ENCODE measurements at places on chromosomes 12 and 14.

DNA sequence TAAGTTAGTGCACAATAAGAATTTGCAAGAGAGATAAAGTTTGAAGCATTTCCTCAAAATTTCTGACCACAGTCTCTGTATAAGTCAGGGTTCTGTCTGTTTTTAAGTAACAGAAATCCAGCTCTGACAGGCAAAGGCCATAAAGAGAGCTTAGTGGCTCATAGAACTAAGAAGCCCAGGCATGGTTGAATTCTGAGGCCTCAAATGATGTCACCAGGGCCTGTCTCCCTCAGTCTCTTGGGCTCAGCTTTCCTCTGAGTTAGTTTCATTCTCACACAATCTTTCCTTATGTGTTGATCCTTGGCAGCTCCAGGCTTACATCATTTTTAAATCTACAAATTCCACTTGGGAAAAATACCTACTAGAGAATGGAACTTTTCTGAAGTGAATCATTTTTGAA lies 173.4 kb upstream of the ATP2B1 start:
- DNase-seq, result no peak

GRCh38 chr12:109715310-109716091 lies 1.9 kb downstream of the FAM222A start:
- DNase-seq, result no peak

- DNase-seq, result no peak
Observed at GRCh38 chr12:119082496-119082895, 96.2 kb upstream of the HSPB8 start.

DNA sequence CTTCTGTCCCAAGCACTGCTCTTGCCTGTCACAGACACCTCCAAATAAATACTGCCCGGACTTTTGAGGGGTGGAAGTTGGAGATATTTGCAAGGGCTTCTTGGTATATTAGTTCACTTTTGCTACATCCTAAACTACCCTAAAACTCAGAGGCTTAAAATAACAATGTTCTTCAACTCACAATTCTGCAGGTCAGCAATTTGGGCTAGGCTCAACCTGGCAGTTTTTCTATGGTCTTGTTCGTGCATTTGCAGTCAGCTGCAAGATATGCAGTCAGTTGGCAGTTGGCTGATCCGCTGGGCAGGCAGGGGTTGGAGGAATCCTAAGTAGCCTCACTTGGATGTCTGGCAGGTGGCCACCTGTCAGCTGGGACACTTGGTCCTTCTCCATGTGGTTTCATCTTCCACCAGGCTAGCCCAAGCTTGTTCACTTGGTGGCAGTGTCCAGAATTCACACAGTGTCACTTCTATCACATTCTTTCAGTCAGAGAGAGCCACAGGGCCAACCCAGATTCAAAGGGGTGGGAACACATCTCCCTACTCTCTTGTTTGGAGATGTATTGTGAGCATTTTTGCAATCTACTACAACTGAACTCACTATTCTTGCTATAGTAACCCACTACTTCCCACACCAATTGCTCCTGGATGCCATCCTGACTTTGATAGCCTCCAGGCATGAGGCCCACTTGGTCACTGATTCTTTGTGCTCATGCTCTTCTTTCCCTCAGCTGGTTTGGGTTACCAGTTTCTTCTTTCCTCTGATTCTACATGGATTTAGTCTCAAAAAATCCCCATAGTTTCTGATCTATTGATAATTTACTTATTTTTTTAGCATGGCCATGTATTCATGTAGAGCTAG lies 27.8 kb upstream of the CAPRIN2 start:
- DNase-seq, result no peak

- no peak for DNase-seq
Observed at GRCh38 chr12:26277506-26278246, 82.3 kb downstream of the SSPN start.

GRCh38 chr12:28611115-28611435 lies 420.8 kb downstream of the CCDC91 start:
- DNase-seq, result no peak

GRCh38 chr12:50545786-50546185 lies 41.0 kb downstream of the DIP2B start:
- no peak for DNase-seq

- DNase-seq, result no peak
Observed at GRCh38 chr12:132503618-132504204, 13.8 kb downstream of the FBRSL1 start.

- no peak for DNase-seq
Observed at GRCh38 chr12:64707362-64707761, 51.8 kb downstream of the GNS start.

DNA sequence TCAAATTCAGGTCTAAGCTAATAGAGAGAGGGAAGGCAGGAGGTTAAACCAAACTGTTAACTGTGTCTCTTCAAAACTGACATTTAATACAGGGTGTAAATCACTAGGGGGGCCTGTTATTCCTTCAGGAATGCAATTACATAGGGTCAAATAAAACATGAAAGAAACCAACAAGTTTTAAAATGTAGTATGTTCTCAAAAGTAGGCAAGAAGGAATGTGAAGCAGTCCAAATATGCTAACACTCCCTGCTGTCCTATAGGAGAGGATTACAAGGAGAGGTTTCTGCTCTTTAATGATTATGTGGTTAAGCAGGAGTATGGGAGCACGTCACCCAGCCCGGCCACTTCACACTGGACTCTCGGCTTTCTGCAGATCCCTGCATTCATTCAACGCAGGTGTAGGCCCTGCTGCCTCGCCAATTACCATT lies 42.5 kb upstream of the BMP4 start:
- DNase-seq, result no peak

DNA sequence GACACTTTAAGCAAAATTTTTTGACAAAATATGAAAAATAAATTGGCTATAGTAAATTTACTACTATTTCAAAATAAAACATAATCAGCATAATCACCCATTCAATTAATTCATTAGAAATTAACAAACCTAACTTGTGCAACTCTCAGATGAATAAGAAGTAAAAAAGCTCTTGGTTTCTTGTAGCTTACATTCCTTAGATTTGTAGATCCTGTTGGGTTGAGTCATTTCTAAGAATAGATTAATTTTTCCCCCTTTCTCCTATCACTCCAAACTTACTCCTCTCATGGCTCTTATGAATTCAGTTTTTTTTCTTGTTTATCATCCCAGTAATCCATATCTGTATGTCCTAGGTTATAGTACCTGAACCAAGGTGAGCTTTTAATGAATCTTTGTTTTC lies 230.9 kb upstream of the LRIG3 start:
- no peak for DNase-seq

DNA sequence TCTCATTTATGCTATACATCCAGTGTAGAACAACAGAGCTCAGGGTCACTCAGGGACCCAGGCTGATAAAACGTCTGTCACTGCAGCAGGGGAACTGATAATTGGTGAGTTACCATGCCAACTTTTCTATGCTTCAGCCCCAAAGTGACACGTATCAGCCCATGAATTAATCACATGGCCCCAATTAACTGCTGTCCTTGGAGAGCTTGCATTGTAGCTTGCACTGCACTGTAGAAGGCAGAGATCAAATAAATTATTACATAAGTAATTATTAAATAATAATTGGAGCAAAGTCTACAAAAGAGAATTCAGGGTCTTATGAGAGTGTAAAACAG lies 144.6 kb downstream of the SUDS3 start:
- no peak for DNase-seq

DNA sequence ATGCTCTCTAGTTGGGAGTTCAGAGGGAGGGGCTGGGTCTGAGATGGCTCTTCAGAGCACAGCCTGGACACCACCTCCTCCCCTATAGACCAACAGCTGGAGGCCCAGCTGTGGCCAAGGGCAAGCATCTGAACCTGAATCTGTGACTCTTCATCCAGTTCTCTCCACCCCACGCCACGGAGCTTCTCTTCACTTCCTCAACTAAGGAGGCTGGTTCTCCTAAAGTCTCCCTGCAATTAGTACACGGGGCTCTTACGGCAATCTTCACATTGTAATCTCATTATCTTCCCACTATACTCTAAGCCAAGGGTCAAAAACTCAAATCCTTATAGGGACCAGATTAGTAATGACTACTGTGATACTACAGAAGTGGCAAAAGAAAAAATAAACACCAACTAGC lies 9.8 kb downstream of the NRDE2 start:
- DNase-seq, result no peak

- DNase-seq, result no peak
Observed at GRCh38 chr14:20262642-20263128, 23.6 kb downstream of the OR11H4 start.

DNA sequence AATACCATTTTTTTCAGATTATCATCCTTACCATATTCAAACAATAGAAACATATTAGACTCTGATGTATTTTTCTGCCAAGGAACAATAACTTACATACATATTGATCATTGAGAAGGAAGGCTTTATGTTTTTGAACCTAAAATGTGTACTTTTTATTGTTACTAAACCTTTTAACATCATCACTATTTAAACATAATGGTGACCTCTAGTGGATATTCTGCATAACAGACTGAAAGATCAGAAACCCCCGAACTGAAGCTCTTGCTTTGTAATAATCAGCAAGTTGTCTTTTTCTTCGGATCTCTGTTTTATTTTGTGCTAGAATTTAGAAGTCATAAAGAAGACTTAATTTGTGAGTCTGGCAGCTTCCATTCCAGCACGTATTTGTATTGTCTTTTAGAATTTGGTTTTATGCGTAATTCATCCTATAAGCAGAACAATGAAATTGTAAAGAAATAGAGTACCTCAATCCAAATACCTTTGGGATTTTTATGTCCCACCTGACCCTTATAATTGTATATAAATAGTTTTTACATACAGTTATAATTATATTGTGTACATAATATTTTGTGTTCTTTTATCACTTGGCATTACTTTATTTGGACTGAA lies 125.9 kb upstream of the ATF1 start:
- peak; percentile 37 for DNase-seq

DNA sequence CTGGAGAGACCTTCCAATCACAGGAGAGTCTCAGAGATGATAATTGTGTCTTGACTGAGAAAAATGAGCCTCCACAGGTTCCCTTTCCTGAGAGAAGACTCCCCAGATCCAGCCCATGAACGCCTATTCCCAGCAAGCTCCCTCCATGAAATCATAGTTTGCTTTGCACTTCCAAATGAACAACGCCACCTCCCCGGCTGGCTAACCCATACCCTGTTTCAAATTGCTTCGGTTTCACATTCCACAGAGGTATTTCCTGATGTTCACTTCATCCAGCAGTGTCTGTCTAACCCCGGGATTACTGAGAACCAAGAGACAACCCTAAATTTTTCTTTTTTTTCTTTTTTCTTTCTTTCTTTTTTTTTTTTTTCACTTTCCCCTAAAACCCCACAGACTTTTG lies 124.1 kb upstream of the RFLNA start:
- DNase-seq, result no peak

DNA sequence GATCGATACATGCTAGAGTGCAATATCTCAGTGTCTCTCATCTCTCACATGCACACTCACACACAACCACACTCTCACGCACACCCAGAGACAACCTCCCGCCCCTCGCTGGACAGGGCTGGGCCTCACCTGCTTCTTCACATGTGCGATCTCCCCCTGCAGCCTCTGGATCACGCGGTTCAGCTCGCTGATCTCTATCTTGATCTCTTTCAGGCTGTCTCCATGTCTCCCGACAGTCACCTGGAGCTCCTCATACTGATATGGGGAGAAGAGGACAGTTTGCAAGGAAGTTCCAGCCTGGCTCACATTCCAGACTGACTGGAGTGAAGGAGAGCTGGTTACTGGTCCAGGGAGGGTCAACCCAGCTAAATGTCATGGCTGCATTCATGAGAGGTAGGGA lies 4.4 kb downstream of the KRT2 start:
- DNase-seq, result no peak

- no peak for DNase-seq
Observed at GRCh38 chr12:92085040-92085735, 60.5 kb downstream of the BTG1 start.

DNA sequence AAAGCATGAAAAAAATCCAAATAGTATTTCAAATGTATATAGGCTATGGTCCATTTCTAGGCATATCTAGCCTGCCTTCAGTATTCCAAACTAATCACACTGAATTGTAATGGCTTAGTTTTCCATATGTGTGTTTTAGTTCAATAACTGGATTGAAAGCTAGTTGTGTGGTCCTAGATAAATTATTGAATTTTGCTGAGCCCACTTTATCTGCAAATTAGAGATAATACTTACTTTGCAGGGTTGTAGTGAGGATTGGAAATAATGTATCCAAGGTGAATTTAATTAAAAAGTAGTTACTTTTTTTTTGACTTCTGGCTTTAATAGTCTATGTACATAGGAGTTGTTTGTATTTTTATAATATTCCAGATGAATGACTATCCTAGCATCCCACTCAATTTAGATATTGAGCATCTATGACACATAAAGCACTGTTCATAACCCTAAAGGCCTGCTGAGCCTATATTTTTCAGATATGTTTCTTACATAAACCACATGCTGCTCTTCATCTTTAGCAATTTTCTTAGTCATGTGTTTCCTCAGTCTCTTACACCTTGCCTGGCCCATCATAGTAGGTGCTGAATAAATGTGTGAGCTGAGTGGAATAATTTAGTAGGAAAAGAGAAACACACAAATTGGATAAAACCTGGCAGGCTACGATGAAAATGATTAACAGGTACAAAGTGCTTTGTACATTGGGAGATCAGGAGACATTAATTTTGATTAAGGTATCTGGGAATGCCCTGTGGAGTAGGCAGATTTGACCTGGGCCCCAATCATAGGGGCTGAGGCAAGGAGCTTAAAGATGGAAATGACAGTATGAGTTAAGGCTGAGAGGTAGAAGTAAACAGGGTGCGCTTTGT lies 1.1 kb upstream of the ATP23 start:
- DNase-seq, result no peak

DNA sequence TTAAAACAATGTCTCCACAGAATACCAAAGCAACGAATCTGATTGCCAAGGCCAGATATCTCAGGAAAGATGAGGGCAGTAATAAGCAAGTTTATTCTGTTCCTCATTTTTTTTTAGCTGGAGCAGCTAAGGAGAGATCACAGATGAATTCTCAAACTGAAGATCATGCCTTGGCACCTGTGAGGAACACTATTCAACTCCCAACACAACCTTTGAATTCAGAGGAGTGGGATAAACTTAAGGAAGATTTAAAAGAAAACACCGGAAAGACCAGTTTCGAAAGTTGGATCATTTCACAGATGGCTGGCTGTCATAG lies 994 bp downstream of the PRORP start:
- DNase-seq, result no peak

- DNase-seq, result no peak
Observed at GRCh38 chr12:18171571-18171970, 81.6 kb upstream of the RERGL start.

DNA sequence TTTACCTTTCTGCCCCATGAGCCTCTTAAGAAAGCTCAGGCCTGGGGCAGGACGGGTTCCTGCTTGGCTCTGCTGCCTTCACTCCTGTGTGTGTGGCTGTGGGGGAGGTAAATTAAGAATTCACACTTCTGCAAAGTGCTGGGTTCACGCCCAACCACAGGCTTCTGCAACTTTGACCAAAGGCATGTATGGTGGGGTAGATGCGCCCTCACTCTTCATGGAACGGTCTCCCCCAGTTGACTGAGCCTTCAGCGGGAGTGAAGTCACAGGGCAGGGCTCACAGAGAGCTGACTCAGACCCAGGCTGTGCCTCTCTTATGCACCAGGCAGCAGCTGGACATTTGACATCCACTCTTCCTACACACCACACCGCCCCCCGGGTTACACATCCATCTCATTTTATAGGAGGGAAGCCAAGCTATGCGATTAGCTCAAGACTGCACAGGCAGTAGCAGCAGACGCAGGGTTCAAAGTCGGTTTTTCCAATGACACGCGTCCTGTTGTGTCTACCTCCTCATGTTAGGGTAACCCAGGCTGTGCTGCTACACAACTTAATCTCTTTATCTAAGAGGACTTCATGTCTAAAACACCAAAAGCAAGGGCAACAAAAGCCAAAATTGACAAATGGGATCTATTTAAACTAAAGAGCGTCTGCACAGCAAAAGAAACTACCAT lies 15.4 kb upstream of the BCL11B start:
- DNase-seq, result no peak

GRCh38 chr12:117235261-117235660 lies 45.0 kb upstream of the FBXO21 start:
- DNase-seq, result no peak

Measured in stimulated activated naive CD4-positive, alpha-beta T cell (primary cell).